ENCODE measurements at places on chromosomes 7 and 10. TPM values are rescaled to one million over a fixed set of nuclear protein-coding genes. Genes with fewer than 3 reads are reported as not detected.

- DNase-seq: no peak
These were observed 208.5 kb downstream of the GPR37 start for GRCh38 chr7:124557101-124557500.

CXCL12 gene
- not detected for total RNA-seq

GRCh38 chr10:104331208-104331838 lies 6.9 kb downstream of the ITPRIP start:
- DNase-seq: no peak

SLC16A12 gene
- total RNA-seq: not detected

GPR37 gene
- not detected for total RNA-seq

DNA sequence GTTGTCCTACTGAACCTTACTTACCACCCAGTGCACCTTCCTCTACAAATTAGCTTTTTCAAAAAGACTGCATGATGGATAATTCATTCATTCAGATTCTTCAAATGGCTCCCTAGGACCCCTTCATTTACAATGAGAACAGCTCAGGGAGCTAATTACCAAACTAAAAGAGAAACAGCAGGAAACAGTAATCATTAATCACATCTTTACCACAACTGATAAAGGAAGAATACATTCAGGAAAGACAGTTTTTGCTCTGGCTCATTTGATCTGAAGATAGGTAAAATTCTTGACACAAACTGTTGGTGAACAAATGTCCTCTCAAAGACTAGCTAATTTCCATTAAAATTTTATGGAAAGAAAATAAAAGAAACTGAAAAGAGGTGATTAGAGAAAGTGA lies 1652.7 kb upstream of the LRRTM3 start:
- DNase-seq: no peak

AS3MT gene
- total RNA-seq: 0.44 TPM

FKBP6 gene
- total RNA-seq: not detected

DNA sequence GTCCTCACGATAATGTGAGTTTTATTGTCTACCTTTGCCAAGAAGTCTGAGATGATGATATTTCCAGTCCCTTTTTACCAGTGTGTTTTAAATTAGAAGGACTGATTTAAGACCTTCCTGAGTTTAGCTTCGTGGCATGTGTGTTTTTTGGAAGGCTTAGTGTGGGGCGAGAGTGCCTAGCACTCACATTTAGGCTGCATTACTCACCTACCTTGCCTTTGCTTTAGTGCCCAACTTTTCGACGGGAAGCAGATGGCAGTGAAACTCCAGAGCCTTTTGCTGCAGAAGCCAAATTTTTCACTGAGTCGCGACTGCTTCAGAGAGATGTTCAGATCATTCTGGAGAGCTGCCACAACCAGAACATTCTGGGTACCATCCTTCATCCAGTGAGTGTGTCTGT lies 50.9 kb downstream of the SND1 start:
- no peak for DNase-seq

HTRA1 gene
- not detected for total RNA-seq

- no peak for DNase-seq
These were observed 4.5 kb downstream of the ARID5B start for GRCh38 chr10:61905837-61906561.

CBLL1 gene
- 42.7 TPM for total RNA-seq

ALOX5 gene
- 0.93 TPM for total RNA-seq

- no peak for DNase-seq
These were observed 140.3 kb downstream of the FOXP2 start for GRCh38 chr7:114554781-114555537.

GRCh38 chr7:134414109-134414508 lies 44.8 kb downstream of the AKR1B1 start:
- no peak for DNase-seq

DNA sequence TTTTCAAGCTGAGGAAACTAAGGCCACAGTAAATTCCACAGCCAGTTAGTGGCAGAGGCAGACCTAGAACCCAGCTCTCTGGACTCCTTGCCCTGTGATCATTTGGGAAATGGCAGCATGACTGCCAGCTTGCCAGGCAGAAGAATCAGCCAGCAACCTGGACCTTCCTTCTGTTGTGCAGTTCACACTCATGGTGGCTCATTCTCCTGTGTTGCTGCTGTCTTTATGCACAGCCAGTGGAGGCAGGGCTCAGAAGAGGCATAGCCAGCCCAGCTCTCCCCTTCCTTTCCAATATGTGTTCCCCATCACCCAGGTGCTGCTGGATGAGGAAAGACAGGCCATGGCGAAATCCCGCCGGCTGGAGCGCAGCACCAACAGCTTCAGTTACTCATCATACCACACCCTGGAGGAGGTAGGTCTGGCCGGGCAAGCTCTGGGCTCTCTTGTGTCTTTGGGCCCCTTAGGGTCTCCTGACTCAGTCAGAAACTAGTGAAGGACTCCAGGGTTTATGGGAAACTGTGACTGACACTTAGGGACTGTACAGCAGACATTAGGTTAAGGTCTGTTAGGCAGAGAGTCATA lies 14.8 kb downstream of the CPA5 start:
- DNase-seq: no peak

- no peak for DNase-seq
These were observed 48.9 kb downstream of the ZNF277 start for GRCh38 chr7:112255388-112255720.

GRCh38 chr10:43110338-43111071 lies 27.7 kb upstream of the CSGALNACT2 start:
- no peak for DNase-seq

- DNase-seq: no peak
These were observed 23.1 kb downstream of the MYPN start for GRCh38 chr10:68132391-68132790.

DNA sequence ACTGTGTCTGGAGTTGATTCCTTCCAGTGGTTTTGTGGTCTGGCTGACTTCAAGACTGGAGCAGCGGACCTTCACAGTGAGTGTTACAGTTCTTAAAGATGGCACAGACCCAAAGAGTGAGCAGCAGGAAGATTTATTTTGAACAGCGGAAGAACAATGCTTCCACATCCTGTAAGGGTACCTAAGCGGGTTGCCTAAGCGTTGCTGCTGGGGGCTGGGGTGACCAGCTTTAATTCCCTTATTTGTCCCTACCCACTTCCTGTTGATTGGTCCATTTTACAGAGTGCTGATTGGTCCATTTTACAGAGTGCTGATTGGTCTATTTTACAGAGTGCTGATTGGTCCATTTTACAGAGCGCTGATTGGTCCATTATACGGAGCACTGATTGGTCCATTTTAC lies 13.2 kb downstream of the AKR1B15 start:
- DNase-seq: no peak

DNA sequence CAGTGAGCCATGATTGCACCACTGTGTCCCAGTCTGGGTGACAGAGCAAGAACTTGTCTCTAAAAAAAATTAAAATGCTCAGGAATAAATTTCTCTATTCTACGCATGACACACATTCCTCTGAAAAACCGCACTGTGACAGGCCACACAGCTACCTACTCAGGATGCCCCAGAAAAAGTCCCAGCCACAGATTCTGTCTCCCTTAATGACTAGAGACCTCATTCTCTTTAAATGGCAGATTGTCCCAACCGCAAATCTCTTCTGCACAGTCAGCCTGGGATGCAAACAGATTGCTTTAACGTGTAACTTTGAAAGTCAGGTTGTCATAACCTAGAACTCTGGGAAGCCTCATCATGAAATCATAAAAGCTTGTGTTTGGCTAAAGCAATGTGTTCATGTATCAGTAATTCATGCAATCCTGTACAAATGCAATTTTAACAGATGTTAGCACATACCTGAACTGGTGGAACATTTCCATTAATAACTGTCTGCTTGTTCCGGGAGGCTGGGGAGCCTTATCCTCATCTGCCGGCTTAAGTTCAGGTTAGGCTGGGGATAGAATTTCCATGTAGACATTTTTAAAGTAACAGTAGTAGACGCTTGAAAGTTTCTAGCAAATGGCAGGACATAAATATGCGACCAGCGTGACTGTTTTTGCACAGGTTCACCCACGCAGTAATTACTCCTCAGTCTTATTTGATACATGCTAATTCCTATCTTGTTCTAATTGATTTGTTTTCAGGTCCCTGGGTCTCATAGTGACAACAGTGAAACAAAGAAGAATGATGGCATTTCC lies 26.2 kb upstream of the MSRB2 start:
- DNase-seq: no peak

ARL4A gene
- total RNA-seq: 11.6 TPM

DNA sequence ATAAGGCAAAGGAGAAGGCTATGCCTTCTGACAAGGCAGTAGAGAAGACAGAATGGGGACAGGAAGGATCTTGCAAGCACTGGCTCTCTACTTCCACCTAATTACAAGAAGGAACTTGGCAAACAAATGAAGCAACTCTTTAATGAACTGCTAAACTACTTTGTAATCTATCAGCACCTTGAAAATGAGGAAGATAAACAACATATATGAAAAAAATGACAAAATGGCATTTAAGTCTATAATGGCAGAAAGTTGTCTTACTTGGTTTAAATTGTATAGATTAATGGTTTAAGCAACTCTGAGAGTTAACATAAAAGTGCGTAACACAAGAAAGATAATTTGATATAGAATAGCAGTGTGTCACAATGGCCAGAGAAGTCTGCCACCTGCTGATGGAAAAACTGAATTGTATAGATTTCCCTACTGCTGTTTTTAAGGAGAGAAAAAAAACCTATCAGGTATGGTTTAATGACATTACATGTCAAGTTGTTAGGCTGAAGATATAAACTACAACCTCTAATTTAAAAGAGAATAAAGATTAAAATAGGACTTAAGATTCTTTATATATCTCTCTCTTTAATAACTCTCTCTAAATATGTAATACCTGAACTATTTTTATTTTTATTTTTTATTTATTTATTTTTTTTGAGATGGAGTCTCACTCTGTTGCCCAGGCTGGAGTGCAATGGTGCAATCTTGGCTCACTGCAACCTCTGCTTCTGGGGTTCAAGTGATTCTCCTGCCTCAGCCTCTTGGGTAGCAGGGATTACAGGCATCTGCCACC lies 11.8 kb downstream of the NT5C3A start:
- DNase-seq: peak; percentile 44

DNA sequence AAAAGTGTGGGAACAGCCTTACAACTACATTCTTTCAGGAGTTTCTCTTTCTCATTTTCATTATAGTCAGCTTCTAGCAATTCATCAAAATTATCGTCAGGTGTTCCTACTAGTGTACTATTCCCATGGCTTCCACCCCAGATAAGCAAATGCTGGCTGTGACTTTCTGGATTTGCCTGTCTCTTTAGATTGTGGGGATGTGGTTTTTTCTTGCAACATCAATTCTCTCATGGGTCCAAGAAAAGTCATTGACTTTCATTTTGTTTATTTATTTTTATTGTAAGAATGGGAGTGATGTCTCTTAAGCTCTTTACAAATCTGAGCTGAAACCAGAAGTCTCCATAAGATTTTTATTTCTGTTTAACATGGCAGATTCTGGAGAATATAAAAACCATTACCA lies 349.7 kb upstream of the SEMA3C start:
- DNase-seq: no peak
